ENCODE measurements at places on chromosomes 11 and 22.

DNA sequence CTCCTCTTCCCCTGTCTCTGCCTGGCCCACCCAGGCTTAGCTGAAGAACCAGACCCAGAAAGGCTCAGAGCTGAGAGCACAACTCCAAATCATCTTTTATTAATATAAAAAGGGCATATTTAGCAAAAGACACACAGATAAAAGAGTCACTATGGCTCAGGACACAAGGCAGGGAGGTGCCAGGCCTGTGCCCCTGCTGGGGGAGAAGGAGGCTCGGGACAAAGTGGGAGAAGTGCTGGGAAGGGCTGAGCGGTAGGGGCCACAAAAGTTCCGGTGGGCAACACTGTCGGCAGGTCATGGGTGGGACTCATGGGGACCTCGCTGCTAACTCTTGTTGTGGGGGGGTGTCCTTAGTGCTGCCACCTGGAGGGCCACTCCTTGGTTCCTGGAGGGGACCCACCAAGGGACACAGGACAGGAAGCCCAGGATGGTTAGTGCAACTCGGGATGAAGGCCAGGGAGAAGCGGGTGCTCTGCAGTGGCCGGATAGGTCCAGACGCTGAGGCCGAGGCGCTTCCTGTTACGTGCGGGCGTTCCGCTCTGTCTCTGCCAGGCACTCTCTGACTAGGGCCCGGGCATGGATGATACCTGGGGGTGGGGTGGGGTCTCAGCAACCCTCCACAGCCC lies 1.4 kb upstream of the PITPNM1 start:
- no peak for DNase-seq

DNA sequence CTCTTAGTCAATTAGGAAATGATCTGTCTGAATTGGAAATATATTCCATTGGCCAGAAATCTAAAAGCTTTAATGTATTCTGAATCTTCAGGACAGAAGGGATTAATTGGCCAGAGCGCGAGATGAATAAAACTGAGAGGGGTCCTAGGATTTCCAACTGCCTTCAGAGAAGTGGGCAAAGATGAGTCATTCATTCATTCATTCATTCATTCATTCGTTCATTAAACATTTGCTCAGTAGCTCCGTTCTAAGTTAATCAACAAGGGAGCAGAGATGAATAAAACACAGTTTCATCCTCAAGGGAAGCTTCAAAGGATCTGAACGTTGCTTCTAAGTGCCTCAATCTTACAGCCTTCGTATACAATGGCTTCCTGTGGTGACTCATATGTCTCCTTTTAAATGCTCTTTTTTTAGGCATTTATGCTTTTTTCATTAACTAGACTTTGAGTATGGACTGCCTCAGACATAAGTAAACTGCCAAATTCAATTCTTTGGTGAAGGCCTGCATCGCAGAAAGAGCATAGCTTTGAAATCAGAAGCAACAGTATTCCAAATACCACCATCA lies 537.4 kb upstream of the CCDC90B start:
- DNase-seq, result no peak

DNA sequence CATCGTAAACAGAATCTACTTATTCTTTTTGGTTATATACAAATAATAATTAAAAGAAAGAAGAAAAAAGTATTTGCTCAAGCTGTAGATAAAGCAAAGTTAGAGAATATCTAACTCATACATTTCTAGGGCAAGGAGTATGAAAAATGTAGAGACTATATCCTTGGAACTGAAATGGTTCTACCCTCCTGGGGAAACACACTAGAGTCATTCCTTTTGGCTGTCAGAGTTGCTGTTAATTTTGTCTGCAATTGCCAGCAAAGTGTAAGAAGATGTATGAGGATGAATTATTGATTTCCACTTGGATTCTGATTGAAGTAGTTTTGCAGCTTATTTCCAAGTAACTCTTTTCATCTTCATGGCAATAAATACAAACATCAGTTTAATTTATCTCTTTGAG lies 69.1 kb downstream of the SLC17A6 start:
- DNase-seq, result no peak

- no peak for DNase-seq
These were observed 39.6 kb downstream of the GALNT18 start for GRCh38 chr11:11582011-11582701.

GRCh38 chr11:119295178-119295577 lies 21.8 kb downstream of the MCAM start:
- no peak for DNase-seq

DNA sequence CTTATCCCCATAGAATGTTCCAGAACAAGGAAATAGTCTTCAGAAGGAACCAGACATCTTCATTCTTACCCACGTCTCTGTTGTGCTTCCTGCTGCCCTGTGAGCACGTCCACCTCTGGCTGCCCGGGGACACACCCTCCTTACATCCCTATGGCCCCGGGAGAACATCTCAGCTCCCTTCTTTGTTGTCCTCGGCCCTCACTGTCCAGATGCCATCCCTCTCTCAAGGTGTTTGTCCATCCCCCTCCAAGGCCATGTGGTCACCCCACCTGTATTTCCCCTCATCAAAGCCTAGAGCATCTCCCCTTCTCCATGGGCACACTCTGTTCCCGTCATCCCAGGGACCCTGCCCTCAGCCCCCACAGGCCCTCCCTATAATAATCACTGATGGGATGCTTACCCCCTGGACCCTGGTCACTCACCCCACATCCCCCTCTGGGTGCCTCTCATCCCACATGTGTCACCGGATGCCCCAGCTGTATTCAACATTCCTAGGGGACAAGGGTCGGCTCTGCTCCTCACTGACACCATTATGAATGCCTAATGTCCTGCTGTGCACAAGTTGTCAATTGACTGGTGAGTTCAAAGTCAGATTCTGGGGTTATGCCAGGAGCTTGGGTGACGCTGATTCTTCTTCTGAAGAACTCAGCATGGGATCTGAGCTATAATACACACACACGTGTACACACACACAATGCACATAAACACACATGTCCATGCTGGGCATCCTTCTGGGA lies 28.8 kb downstream of the IGLL5 start:
- no peak for DNase-seq

DNA sequence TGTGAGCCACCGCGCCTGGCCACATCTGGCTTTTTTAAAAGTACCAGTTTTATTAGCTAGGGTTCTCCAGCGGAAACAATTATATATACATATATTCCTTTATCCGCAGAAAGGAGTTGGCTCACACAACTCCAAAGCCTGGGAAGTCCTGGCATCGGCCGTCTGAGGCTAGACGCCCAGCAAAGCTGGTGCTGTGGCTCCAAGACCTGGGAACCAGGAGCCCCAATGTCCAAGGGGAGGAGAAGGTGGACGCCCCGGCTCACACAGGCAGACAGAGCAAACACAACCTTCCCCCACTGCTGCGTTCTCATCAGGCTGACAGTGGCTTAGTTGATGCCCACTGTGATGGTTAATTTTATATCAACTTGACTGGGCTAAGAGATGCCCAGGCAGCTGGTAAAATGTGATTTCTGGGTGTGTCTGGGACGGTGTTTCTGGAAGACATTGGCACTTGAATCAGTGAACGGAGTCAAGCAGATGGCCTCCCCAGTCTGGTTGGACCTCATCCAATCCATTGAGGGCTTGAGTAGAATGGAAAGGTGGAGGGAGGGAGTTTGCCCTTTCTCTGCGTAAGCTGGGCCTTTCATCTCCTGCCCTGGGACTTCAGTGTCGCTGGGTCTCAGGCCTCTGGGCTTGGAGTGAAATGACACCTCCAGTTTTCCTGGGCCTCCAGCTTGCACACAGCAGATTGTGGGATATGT lies 904.4 kb downstream of the BRD1 start:
- DNase-seq, result no peak

- DNase-seq, result no peak
These were observed 17.7 kb downstream of the HTR3A start for GRCh38 chr11:113992459-113993110.

DNA sequence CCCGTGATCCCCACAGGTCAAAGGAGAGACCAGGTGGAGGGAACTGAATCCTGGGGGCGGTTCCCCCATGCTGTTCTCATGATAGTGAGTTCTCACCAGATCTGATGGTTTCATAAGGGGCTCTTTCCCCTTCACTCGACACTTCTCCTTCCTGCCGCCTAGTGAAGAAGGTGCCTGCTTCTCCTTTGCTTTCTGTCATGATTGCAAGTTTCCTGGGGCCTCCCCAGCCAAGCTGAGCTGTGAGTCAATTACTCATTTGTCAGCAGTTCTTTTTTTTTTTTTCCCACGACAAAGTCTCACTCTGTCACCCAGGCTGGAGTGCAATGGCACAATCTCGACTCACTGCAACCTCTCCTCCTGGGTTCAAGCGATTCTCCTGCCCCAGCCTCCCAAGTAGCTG lies 1530.4 kb downstream of the BRD1 start:
- no peak for DNase-seq

DNA sequence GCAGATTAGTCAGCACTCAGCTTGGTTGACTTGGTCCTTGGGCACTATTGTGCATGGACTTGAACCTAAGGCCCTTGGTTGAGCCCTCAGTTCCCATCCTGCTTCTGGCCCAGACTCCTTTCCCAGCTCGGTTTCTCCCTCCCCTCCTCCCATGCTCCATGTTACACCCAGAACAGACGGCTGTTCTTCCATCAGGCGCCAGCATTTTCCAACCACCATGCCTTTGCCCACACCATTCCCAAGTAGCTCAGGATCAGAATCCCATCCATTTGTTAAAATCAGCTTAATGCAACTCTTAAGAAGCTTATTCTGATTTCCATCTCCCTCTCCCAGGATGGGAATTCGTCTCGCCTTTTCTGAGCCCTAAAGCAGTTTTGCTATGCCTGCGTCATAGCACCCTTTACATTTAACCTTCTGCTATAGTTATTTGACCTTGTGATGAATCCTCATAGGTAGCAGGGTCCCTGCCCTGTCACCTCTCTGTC lies 110.7 kb downstream of the MICAL2 start:
- DNase-seq, result no peak

- DNase-seq, result no peak
These were observed 10.1 kb upstream of the SCN2B start for GRCh38 chr11:118186346-118187107.

DNA sequence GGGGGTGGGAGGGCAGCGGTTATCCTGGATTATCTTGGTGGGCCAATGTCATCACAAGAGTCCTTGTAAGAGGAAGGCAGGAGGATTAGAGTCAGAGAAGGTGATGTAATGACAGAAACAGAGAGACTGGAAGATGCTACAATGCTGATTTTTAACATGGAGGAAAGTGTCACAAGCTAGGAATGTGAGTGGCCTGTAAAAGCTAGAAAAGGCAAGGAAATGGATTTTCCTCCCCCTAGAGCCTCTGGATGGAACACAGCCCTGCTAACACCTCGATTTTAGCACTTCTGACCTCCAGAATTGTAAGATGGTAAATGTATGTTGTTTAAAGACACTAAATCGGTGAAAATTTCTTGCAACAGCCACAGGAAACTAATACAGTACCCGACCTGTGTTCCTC lies 109.3 kb downstream of the MN1 start:
- DNase-seq, result no peak

GRCh38 chr11:121670805-121671282 lies 218.1 kb upstream of the SORL1-AS1 start:
- DNase-seq, result no peak

GRCh38 chr11:72739240-72740059 lies 12.8 kb downstream of the ARAP1 start:
- DNase-seq, result no peak

DNA sequence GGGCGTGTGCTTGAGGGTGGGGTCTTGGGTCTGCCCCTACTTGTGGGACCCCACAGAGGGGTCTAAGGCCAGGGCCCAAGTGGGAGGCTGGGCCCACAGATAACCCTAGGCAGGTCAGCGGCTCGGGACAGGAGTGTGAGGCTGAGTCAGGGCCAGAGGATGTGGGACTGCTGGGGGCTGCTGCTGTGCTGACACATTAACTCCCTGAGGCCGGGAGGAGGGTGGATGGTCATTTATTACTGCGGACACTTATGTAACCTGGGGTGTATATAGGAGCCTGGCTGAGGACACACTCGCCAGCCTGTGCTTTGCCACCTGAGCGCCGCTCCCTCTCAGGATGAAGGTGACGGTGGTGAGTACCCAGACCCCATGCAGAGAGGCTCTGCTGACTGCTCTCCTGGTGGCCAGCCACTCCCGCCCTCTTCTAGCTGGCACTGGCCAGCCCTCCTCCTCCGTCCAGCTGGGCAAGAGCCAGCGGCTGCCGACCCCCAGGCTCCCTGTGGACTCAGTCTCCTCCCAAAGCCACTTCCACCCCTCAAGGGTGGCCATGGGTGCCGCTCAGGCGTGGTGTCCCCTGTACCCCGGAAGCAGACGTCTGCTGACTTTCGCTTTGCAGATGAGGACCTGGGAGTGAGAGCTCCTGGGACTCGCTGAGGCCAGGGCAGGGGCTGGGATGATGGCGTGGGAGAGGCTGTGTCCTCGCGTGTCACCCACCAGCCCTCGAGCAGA lies at the start of gene MIOX:
Gene MIOX, plus strand, starts transcription at position 299 of the 729 bp plus-strand sequence. Its CDS starts 39 bp downstream, at position 338.
- DNase-seq, result no peak

- no peak for DNase-seq
These were observed 553.5 kb downstream of the TBC1D22A start for GRCh38 chr22:47315862-47316419.

DNA sequence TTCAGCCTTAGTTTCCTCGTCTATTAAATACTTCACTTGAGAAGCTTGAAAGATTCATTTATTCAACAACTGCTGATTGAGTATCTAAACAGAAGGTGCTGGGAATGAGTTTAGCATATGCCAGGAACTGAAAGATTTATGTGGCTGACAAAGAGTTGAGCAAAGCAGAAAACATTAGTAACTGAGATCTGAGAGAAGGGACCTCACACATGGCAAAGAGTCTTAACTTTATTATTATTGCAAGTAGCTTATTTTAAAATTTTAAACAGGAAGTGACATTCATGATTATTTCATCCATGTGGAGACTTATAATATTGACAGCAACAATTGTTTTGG lies 133.6 kb downstream of the CASP12 start:
- no peak for DNase-seq

- peak; percentile 15 for DNase-seq
These were observed 68.1 kb downstream of the LIF start for GRCh38 chr22:30178181-30179126.

DNA sequence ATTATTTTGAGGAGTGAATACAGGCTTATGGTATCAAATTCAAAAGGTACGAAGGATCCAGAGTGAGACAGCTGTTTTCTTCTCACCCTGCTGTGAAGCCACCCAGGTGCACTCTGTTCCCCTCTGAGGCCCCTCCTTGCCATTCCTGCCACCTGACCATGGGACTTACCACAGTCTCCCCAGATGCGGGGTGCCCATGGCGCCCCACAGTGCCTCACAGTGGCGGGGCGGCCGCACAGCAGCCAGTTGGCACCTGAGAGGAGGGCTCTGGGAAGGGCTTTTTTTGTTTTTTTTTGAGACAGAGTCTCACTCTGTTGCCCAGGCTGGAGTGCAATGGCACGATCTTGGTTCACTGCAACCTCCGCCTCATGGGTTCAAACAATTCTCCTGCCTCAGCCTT lies 151.7 kb downstream of the CEP164 start:
- DNase-seq, result no peak

Data from stimulated activated CD4-positive, alpha-beta T cell treated with anti-CD3 and anti-CD28 coated beads, TNF-alpha, amount 100 ng/mL, for 1 hour (primary cell).